Fibroblast of lung (primary cell): ENCODE measurements at places on chromosomes 1 and 21. TPM values are rescaled to one million over a fixed set of nuclear protein-coding genes. Genes with fewer than 3 reads are reported as not detected.

The ITLN1 gene
- under 0.01 TPM in 1 of 2 replicates, not detected in the other for total RNA-seq

The COL11A1 gene
- 0.26 and 8.9 TPM in 2 replicates for total RNA-seq

The SLC35F3 gene
- total RNA-seq: not detected in 2 replicates

The MYBPHL gene
- total RNA-seq: not detected in 2 replicates

The ZDHHC18 gene
- total RNA-seq: 4.6 and 6.3 TPM in 2 replicates

The KRTAP10-7 gene
- not detected in 2 replicates for total RNA-seq

The PLA2G2D gene
- not detected in 2 replicates for total RNA-seq

The FABP3 gene
- 116 and 554 TPM in 2 replicates for total RNA-seq

The PAPPA2 gene
- 4.1 and 5.4 TPM in 2 replicates for total RNA-seq

The CD55 gene
- total RNA-seq: 17.7 and 46.1 TPM in 2 replicates

The TNFRSF1B gene
- total RNA-seq: 23.9 and 24.8 TPM in 2 replicates

The FCN3 gene
- not detected in 2 replicates for total RNA-seq

The LIN28A gene
- total RNA-seq: not detected in 2 replicates

The DNALI1 gene
- 3.6 and 5.0 TPM in 2 replicates for total RNA-seq

The OR2L5 gene
- not detected in 2 replicates for total RNA-seq

The TMCC2 gene
- 4.1 and 6.9 TPM in 2 replicates for total RNA-seq

The MANEAL gene
- total RNA-seq: 0.26 and 0.50 TPM in 2 replicates

The TRIM58 gene
- total RNA-seq: under 0.01 and 0.50 TPM in 2 replicates

The A3GALT2 gene
- total RNA-seq: not detected in 2 replicates

The SPRR1A gene
- not detected in 2 replicates for total RNA-seq

The TESK2 gene
- total RNA-seq: 2.6 and 4.3 TPM in 2 replicates

The KDF1 gene
- not detected in 2 replicates for total RNA-seq

The GBP7 gene
- total RNA-seq: not detected in 2 replicates

The MTHFR gene
- total RNA-seq: 56.5 and 87.4 TPM in 2 replicates

The FCRLB gene
- total RNA-seq: 0.77 and 1.2 TPM in 2 replicates

The EPHA2 gene
- total RNA-seq: 21.1 and 24.6 TPM in 2 replicates

The CD53 gene
- total RNA-seq: under 0.01 TPM in 1 of 2 replicates, not detected in the other

The HORMAD1 gene
- under 0.01 TPM in 1 of 2 replicates, not detected in the other for total RNA-seq

The HJV gene
- not detected in 2 replicates for total RNA-seq

The TBX15 gene
- total RNA-seq: 0.26 and 0.99 TPM in 2 replicates

The CFAP57 gene
- total RNA-seq: under 0.01 and 0.17 TPM in 2 replicates

The IVL gene
- not detected in 2 replicates for total RNA-seq

The ASCL5 gene
- under 0.01 TPM in 1 of 2 replicates, not detected in the other for total RNA-seq

The FMOD gene
- total RNA-seq: 3.3 and 15.4 TPM in 2 replicates

The HSD3B1 gene
- not detected in 2 replicates for total RNA-seq

The PLCH2 gene
- under 0.01 and 0.17 TPM in 2 replicates for total RNA-seq

The CA6 gene
- total RNA-seq: not detected in 2 replicates

The PALMD gene
- 0.51 and 1.5 TPM in 2 replicates for total RNA-seq
